ENCODE measurements at places on chromosomes 5 and 9. TPM values are rescaled to one million over a fixed set of nuclear protein-coding genes. Genes with fewer than 3 reads are reported as not detected.
A peak's percentile ranks its signal among the peaks of the same experiment; 100 is the strongest.

NR5A1 gene
- total RNA-seq: not detected

CDH6 gene
- not detected for total RNA-seq

DNA sequence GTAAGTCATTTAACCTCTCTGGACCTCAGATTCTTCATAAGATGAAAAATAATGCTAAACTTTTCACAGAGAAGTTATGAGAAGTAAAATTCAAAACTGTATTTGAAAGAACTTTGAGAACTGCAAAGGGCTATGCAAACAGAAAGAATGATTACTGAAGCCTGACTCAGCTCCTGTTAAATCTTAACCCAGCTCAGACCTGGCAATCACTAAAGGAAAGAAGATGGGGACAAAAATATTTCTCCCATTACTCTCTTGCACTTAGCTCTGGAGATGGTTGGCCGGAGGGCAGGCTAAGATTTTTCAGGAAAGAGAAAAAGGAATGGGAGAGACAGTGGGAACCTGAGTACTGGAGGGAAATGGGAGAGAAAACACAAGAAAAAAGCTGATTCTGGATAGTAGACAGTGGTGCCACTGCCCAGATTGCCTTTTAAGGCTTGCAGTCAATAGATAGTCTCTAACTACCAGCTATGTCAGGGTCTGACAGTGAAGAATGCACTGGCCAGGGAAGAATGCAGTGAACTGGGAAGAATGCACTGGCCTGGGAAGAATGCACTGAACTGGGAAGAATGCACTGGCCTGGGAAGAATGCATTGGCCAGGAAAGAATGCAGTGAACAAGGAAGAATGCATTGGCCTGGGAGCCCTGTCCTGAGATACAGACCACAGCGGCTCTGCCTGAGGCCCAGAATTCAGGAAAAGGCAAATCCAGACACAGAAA lies 25.2 kb upstream of the CEMIP2 start:
- no peaks in the 10 kb centered on the region for H3K27me3 ChIP-seq
- H3K36me3 ChIP-seq: peaks cover 9% of the 10 kb centered on the region
- H3K27ac ChIP-seq: peak overlapping the region; percentile 73
- peaks cover 33% of the 10 kb centered on the region for H3K4me1 ChIP-seq
- no peak for DNase-seq
- H3K4me3 ChIP-seq: no peak overlapping the region

DNA sequence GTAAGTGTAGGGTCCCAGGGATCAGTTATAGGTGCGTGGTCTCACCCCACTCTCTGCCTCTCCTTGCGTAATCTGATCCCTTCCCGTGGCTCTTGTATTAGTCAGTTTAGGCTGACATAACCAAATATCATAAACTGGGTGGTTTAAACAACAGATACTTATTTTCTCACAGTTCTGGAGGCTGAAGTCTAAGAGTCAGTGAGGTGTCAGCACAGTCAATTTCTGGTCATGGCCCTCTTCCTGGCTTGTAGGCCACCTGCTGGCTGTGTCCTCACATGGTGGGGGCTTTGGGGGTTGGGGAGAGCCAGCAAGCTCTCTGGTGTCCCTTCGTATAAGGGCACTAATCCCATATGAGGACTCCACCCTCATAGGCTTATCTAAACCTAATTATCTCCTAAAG lies 32.3 kb downstream of the CARTPT start:
- DNase-seq: no peak
- H3K27ac ChIP-seq: no peak overlapping the region
- H3K4me3 ChIP-seq: no peak overlapping the region
- H3K4me1 ChIP-seq: no peaks in the 10 kb centered on the region
- H3K36me3 ChIP-seq: no peaks in the 10 kb centered on the region

- no peaks in the 10 kb centered on the region for H3K27me3 ChIP-seq
- H3K4me3 ChIP-seq: no peak overlapping the region
- H3K36me3 ChIP-seq: no peaks in the 10 kb centered on the region
- no peak for DNase-seq
- no peak overlapping the region for H3K27ac ChIP-seq
Observed at GRCh38 chr9:75365196-75365595, 276.9 kb downstream of the OSTF1 start.

GRCh38 chr9:115914291-115914690 lies 239.3 kb upstream of the PAPPA start:
- H3K4me3 ChIP-seq: no peak overlapping the region
- H3K27me3 ChIP-seq: peaks cover 2% of the 10 kb centered on the region
- no peaks in the 10 kb centered on the region for H3K36me3 ChIP-seq

GRCh38 chr5:98050583-98050982 lies 722.9 kb upstream of the RGMB start:
- no peaks in the 10 kb centered on the region for H3K36me3 ChIP-seq
- H3K4me3 ChIP-seq: no peak overlapping the region
- H3K4me1 ChIP-seq: no peaks in the 10 kb centered on the region
- no peak for DNase-seq
- no peak overlapping the region for H3K27ac ChIP-seq
